ENCODE measurements at places on chromosomes 3 and 15. TPM values are rescaled to one million over a fixed set of nuclear protein-coding genes. Genes with fewer than 3 reads are reported as not detected.

DNA sequence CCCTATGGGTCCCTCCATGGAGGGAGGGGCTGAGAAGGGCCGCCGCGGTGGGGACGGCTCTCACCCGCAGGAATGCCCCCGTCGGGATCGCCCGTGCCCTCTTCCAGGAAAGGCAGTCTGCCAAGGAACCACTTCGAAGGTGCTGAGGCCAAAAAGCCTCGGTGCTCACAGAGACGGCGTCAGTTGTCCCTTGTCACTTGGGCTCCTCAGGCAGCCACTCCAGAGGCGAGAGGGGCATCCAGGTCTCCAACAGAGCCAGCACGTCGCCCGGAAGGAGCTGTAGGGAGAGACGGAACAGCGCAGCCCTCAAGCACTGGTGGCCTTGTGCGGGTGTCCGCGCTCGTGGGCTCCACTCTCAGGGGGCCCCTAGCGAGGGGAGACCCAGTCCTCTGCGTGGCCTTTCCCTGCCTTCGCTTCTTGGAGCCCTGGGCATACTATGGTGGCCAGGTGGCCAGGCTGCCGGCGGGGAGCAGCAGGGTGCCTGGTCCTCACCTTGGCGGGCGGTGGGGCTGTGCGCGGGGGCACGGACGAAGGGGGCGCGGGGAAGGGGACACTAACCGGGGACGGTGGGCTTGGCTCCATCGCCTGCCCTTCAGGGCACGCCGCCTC, 994 bp downstream of the MESP1 start:
- peak; percentile 11 for DNase-seq

DNA sequence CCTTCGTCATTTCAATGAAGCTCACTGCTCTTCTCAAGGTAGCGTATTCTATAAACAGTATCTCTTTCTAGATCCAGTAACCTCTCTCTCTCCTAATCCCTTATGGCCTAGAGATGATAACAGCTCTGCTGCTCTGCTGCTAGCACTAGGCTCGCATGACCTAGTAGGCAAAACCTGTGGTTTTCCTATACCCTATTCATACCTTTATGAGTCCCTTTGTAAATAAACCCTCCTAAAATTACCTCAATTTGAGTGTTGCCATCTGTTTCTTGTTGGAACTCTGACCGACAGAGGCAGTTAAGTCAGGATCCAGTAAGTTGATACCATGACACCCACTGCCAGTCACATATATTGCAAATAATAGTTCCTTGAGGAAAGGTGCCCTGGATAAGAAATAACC, 7.3 kb downstream of the CCDC14 start:
- DNase-seq: no peak

GRCh38 chr3:13083898-13084297, 10.7 kb upstream of the IQSEC1 start:
- DNase-seq: no peak

GRCh38 chr3:8210882-8211341, 290.7 kb upstream of the LMCD1 start:
- no peak for DNase-seq

The CHRM5 gene
- total RNA-seq: not detected

The LRRC49 gene
- total RNA-seq: 6.6 TPM

Data from endothelial cell of umbilical vein (primary cell).